Stimulated activated CD4-positive, alpha-beta T cell treated with anti-CD3 and anti-CD28 coated beads, Interleukin-12 subunit alpha, Interleukin-12 subunit beta, amount 100 ng/mL, for 48 hours (primary cell): ENCODE measurements at places on chromosomes 16 and 17.

- DNase-seq = no peak
Observed at GRCh38 chr16:11526655-11527350, 59.9 kb downstream of the LITAF start.

DNA sequence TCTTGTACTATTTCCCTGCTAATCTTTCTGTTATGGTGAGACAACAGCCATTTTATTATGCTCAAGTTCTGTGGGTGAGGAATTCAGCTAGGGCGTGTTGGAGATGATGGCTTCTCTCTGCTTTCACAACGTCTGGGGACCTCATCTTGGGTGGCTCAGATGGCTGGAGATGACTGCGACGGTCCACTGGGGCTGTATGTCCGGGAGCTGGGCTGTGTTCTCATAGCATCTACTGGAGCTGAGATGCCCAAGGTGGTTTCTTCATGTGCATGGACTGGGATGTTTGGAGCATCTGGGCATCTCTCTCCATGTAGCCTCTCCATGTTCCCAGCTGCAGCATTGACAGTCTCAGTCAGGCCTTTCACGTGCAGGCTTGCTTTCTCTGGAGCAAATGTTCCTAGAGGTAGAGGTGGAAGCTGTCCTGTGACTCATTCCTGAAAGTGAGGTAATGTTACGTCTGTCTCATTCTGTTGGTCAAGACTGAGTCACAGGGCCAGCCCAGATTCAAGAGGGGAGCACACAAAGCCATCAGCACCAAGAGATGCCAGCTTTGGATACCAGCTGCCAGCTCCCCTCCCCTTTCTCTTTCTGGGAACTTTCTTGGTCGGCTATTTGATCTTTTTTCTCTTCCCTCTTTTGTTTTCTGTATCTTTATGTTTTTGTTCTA, 96.2 kb downstream of the RAP1GAP2 start:
- DNase-seq = no peak

DNA sequence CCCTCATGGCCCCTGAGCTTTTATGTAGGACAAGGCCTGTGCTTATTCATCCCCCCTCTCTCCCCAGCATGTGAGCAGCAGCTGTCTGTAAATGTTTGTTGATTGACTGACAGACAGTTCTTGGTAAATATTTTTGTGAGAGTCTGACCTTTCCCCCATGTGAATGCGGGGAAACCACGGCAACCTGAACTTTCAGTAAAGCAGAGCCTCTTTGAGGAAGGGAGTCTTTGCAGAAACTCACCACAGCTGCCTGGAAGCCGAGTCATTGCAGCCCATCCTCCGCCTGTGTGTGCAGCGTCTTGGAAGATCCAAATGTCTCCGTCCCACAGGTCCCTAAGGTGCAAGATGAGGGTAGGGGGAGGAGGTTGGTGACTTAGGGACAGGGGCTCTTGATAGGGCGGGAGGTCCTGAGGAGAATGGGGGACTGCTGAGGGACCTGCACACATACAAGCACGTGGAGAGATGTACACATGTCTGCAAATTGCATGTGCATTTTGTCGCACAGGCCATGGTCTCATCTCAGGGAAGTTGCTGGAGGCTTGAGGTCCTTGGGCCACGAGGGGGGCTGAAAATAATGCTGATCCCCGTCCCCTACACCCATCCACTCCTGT, 23.0 kb upstream of the IL21R start:
- peak; percentile 59 for DNase-seq

GRCh38 chr17:76171706-76172105, 30.7 kb upstream of the FOXJ1 start:
- DNase-seq = no peak

- no peak for DNase-seq
Observed at GRCh38 chr17:4900231-4901107, 1.1 kb downstream of the C17orf107 start.

GRCh38 chr17:48123776-48124388, 16.3 kb downstream of the SNX11 start:
- DNase-seq = no peak

DNA sequence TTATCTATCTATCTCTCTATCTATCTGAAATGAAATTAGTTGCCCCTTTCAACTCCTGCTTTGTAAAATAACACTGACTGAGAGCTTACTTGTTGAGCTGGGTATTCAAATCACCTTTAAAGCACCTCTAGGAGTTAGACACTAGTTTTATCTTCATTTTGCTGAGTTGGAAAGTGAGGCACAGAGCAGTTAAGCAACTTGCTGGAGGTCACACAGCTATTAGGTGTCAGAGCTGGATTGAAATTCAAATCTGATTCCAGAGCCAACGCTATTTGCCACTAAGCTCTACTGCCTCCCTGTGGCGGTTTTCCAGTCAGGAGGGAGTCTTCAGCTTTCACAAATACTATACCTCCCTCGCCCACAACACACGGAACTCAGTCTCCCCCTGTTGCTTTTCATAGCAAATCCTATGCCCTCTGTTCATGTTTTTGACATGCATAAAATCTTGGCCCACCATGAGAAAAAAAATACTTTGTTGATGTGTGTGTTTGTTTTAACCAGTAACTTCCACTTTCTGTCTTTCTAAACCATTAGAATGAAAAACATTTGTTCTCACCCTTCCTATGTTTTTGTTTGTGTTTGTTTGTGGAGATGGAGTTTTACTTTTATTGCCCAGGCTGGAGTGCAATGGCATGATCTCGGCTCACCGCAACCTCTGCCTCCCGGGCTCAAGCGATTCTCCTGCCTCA, 74.8 kb upstream of the SMURF2 start:
- peak; percentile 38 for DNase-seq

DNA sequence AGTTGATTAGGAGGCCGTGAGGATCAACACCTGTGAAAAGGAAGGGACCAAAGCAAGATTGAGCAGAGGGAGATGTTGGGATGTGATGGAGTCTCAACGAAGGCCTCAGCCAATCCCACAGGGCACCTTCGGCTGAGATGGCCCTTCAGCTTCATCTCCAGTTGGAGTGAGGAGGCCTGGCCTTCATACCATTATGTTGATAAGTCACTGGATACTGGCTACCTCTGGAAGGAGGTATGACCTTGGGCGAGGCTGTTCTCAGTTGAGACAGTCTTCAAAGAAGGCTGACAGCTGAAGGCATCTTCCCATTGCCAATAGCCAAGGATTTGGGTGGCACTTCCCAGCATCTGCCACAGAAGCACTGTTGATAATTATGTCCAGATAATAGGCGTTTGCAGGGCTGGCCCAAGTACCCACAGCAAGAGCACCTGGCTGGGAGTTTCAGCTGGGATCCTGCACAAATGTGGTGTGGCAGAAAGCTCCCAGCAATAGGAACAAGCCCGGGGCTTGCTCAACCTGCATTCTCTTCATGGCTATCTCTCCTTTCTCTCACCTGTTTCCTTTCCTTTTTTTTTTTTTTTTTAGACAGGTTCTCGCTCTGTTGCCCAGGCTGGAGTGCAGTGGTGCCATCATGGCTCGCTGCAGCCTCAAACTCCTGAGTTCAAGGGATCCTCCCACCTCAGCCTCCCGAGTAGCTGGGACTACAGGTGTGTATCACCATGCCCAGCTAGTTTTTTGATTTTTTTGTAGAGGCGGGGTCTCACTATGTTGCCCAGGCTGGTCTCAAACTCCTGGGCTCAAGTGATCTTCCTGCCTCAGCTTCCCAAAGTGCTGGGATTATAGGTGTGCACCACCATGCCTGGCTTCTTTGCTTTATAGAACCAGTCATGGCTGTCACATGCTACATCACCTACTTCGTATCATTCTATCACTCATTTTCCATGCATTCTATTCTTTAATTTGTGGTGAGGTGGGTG, 18.2 kb upstream of the MAP3K14 start:
- DNase-seq = no peak

DNA sequence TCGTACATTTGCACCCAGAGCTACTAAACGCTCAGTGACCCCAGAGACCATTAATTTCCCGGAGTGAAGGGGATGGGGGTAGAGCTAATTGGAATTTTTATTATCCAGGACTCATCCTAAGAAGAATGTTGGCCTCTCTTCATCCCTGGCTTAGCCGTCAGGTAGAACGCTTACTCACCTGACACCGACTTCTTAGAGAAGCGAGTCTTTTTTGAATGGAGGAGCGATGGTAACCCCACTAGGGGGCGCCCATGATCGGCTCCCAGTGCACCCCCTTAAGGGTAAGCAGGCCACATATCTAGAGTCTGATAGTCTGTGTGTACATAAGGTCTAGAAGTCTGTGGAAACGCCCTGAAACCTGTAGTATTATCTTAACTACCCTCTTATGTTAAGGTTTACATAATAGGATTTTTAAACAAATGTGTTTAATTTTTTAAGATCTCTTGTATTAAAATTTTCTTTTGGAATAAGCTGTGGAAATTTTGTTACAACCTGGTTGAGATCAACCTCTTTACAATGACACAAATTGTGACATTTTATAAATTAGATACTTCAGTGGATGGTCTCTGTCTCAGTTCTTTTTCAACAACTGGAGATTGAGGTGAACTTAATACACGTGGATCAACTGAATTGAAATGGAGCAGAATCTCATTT, 229.8 kb downstream of the CPPED1 start:
- peak; percentile 72 for DNase-seq

GRCh38 chr17:13865650-13866049, 203.7 kb upstream of the COX10 start:
- DNase-seq = no peak

GRCh38 chr17:64146418-64147109, 16.6 kb upstream of the ERN1 start:
- peak; percentile 27 for DNase-seq

DNA sequence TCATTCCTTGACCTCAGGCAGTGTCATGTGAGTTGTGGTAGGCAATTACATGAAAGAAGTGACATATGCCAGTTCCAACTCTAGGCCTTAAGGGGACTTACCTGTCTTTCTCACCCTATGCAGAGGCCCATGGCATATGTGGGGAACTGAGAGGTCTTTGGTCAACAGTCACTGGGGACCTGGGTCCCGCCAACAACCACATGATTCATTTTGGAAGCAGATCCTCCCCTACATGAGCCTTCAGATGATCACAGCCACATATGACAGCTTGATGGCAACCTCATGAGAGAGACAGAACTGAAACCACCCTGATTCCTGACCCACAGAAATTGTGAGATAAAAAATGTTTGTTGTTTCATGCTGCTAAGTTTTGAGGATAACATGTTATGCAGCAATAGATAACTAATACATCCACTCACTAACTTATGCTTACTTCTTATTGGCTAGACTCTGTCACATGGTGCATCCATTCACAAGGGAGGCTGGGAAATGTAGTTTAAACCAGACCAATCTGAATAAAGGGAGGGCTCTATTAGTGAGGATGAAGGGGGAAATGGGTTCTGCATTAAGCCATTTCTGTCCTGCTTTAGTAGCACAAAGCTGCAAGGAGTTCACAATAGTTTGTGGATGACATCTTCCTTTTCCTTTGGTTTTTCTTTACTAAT, 298.2 kb downstream of the HAPSTR1 start:
- no peak for DNase-seq

- DNase-seq = no peak
Observed at GRCh38 chr17:40646791-40647623, 611 bp downstream of the SMARCE1 start.

DNA sequence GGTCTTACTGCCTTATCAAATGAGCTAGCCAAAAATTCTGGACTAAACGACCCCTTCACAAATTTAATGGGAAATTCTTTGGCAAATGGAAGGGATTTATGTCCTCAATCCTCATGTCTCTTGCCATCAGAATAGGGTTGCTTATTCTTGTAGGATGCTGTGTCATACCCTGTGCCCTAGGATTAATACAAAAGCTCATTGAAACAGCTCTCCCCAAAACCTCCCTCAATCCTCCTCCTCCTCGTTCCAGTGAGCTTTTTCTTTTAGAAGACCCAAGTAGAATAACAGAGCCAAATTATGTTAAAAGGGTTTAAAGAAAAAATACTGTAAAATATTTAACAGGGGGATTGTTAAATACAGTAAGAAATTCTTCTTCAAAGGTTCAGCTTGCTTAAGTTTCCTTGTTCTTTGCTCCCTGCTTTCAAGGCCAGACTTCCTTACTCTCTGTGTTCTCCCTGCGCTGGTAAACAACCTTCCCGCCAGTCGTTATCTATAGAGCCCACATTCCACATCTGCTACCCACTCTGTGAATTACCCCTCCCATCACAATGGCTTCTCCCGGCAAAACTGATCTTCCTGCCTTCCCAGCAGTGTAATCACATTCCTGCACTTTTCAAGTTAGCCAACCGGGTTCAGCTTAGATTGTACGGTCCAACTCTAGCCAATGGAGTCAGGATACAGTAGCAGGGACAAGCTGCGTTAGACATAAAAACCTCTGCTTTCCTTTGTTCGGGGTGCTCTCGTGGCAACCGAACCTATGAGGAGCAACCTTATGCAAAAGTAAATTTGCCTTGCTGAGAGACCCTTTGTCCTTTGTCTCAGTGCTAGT, 9.7 kb downstream of the HPR start:
- DNase-seq = no peak

DNA sequence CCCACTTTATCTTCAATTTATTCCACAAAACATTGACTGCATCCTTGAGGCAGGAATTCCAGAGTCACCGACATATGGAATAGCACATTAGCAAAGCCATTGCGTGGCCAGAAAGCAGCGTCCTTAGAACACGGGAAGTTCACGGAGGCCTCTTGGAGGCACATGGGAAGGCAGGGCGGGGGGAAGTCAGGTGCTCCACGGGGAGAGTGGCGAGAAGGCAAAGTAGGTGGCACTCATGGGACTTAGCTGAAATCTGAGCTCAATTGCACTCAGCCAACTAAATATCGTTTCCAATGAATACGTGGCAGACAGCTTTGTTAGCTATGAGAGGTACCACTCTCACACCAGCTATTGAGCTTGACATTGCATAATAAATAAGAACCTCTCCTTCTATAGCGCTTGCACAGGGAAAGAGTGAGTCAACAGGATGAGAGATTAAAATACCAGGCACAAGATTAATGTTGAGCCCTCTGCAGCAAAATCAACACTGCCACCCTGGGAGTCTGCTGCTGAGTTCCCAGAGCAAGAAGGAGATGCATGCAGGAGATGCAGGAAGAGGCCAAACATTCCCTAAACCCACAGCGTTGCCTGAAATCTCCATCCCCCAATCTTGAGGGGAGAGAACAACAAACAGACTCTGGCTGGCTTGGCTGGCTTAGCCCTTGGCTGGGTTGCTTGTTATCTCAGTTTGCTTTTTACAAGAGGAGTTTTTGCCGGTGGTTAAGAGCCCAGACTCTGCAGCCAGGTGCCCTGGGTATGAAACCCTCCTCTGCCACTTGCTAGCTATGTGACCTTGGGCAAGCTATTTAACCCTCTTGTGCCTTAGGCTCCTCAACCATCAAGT, 28.8 kb downstream of the ABCC12 start:
- no peak for DNase-seq

DNA sequence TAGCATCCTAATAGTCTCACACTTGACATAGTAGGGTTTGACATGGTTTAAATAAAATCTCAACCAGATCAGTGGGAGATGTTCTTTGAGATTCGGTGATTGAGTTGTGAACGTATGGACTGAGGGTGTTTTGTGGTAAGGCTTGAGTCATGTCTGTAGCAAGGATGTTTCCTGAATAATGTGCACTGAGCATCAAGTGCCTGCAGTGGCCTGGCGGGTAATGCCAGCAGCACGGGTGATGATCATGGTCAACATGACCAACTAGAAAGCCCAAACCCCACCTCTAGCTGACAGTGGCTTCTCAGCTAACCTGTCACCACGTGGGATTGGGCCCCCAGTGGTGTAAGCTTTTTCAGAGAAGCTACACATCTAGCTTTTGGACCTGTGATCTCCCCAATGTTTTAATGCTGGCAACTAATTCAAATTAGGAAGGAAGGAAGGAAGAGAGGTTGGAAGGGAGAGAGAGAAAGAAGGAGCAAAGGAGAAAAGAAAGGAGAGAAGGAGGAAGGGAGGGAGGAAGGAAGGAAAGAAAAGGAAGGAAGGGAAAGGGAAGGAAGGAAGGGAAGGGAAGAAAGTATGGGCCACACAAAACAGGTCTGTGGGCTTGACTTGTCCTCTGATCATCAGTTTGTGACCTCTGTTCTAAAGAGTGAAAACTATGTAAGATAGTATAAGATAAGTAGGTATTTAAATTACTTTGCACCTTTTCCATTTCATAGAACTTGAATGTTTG, 55.4 kb downstream of the WWOX start:
- DNase-seq = no peak
